T-helper 2 cell (primary cell): ENCODE measurements at places on chromosomes 13 and 19.

- DNase-seq: no peak
These were observed 508 bp downstream of the SLC15A1 start for GRCh38 chr13:98751861-98752466.

- no peak for DNase-seq
These were observed 11.3 kb upstream of the ZBTB7A start for GRCh38 chr19:4077800-4078684.

DNA sequence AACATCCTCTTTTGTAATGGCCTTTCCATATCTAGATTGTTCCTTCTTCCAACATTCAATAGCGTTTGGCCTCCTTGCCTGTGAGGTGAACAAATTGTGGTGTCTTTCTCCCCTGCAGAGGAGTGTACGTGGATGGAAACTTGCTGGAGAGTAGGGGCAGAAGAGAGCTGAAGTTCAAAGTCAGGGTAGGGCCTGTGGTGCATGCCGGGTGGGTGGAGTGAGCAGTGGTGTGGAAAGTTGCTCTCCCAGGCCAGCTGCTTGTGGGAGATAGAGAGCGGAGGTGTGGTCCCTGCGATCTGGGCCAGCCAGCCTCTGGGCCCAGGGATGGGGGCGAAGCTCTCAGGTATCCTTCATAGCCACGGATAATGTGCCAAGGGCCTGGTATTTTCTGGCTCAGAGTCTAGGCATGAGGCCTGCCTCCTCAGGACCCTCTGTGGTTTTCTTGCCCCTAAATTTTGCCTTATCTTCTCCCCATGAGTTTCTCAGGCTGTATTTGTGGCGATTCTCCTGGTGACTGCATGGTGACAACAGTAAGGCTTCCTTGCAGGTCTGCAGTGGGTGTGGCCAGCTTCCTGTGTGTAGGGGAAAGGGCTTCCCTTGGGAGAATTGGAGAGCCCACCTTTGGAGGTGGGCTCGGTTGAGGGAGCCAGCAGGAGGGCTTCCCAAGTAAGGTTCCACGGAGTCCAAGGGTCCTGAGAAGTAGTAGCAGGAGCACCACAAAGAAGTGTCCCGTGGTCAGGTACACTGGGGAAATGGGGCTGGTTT lies 6.7 kb downstream of the RGCC start:
- peak; percentile 71 for DNase-seq

- no peak for DNase-seq
These were observed 42.8 kb upstream of the SLC46A3 start for GRCh38 chr13:28761586-28761985.

DNA sequence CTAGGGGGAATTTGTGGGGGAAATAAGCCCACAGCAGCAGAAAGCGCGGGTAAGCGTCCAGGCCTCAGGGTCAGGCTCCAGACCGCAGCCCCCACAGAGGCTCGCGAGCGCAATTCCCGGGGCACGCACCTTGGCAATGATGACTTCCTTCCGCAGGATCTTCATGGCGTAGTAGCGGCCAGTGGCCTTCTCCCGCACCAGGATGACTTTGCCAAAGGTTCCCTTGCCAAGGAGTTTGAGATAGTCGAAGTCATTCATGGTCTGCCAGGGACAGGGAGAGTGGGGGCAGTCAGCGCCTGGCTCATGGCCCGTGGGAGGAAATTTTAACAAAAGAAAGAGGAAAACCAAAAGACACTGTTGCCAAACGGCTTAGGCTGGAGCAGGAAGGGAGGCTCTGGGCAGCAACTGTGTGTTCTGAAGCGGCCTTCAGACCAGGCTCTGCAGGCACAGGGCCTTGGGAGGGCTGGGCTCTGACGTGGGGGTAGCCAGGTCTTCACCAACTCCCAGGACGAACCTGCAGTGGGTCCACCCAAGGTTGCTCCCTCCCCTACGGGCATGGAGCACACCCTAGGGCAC lies 15.4 kb upstream of the CCNP start:
- no peak for DNase-seq

DNA sequence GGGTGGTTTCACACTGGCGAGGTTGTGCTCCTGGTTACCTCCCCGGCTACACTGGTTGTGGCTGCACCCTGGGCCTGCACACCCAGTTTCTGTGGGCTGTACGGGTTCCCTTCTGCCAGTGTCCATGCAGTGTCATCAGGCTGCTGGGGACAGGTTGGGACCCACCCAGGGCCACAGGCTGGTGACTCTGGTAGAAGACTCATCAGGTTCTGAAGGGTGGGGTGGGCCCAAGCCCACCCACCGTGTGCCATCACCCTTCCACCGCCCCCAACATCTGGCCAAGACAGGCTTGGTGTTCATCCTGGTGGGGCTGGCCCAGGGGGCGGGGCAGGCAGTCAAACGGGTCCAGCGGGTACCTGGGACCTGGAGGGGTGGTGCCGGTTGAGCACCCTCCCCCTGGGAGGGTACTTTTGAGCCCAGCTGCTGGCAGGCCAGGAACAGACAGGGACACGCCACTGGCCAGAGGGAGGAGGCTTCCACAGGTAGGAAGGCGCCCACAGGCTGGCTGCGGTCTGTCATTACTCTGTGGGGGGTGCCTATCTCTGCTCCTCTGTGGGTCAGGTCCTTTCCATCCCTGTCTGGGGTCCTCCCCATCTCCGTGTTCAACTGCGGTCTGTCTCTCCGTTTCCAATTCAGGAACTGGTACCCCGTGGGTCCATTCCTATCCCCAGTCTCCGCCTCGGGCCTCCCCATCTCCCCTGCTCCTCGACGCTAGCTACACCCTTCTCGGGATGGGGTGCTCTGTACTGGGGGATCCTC lies at the start of gene RNF225:
Gene RNF225, plus strand, starts transcription at position 437 of the 759 bp plus-strand sequence. CDS start 434 bp downstream, outside the sequence.
- DNase-seq: no peak

DNA sequence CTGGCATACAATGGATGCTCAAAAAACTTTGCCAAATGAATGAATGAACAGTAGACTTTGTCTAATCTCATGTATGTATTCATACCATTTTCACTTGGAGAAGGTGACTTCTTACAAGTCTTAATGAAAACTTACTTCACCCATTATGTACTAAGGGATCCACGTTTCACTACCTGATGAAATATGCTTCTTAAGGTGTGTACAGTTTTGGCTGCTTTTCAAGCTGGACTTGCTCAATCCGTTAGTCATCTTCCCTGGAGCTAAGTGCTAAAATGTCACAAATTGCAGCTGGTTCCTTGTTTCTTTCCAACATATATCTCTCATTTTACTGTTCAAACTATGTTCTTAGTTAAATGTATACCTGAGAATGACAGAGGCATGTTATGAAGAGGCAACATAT lies 4.2 kb upstream of the CCNA1 start:
- DNase-seq: no peak

DNA sequence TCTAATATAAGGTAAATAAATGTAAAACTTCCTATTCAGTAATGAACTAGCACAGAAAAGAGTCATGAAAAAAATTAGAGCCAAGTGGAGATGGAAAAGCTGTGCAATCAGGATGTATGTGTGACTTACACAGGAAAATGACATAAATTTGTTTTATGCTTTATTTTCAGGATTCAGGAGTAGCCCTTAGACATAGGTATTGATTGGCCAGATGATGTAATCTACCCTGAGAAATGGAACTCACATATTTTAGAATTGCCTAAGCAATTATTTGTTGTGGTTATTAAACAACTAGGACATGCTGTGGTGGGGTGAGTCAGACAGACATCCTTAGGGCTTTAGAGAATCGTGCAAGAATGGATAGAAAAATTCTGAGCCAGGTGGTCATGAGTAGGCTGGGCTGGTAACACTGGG lies 110.6 kb downstream of the PCDH9 start:
- no peak for DNase-seq

- no peak for DNase-seq
These were observed 894.3 kb upstream of the SLITRK1 start for GRCh38 chr13:84776593-84776992.
